Thoracic aorta (tissue), 2 donors: ENCODE measurements at places on chromosomes 12 and 14.

DNA sequence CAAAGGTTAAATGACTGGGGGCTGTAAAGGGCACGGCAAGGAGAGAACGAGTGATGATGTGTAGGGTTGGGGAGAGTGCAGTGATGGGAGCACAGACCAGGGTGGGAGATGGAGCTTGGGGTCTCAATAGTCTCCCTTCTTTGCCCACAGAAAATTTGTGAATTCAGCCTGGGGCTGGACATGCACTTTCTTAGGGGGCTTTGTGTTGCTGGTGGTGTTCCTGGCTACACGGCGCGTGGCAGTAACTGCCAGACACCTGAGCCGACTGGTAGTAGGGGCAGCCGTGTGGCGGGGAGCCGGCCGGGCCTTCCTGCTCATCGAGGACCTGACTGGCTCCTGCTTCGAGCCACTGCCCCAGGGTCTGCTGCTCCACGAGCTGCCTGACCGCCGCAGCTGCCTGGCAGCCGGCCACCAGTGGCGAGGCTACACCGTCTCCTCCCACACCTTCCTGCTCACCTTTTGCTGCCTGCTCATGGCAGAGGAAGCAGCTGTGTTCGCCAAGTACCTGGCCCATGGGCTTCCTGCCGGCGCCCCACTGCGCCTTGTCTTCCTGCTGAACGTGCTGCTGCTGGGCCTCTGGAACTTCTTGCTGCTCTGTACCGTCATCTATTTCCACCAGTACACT lies 1.7 kb downstream of the FITM1 start:
- DNase-seq, result no peak

- DNase-seq, result no peak
Measured at GRCh38 chr14:29391801-29392200, 535.8 kb downstream of the PRKD1 start.

GRCh38 chr14:92540472-92541048 lies 27.0 kb downstream of the RIN3 start:
- DNase-seq, result peak; percentile 87

GRCh38 chr12:26798023-26798422 lies 35.0 kb downstream of the ITPR2 start:
- DNase-seq, result no peak

DNA sequence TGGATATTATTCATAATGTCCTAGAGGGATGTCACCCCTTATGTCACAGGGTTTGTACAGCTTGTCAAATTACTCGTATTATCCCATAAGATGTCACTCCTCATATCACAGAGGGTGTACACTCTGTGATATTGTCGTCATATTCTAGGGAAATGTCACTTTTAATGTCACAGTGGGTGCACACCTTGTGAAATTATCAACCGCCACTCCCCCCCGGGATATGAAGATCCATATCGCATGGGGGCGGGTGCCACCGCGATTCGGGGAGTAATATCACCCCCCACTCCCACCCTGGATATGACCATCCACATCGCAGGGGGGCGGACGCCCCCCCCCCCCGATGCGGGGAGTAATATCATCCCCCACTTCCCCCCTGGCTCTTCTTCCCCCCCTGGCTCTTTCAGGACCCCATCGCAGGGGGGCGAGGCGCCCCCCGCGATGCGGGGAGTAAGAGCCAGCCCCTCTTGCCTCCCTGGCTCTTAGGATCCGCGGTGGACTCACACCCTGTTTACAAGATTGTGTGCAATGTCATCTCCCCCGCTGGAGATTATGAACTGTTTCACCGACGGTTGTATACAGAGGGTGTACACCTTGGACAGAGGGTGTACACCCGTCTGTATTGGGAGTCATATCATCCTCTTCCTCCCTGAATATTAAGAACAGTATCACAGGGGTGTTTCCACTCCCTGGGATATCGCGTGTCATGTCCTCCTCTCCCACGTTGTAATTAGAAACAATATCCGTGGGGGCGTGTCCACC lies 92.8 kb downstream of the FRMD6 start:
- DNase-seq, result no peak

- no peak for DNase-seq
Measured at GRCh38 chr12:20805921-20806320, 4.6 kb upstream of the SLCO1B3 start.

- no peak for DNase-seq
Measured at GRCh38 chr12:110782094-110782493, 39.4 kb upstream of the PPP1CC start.

DNA sequence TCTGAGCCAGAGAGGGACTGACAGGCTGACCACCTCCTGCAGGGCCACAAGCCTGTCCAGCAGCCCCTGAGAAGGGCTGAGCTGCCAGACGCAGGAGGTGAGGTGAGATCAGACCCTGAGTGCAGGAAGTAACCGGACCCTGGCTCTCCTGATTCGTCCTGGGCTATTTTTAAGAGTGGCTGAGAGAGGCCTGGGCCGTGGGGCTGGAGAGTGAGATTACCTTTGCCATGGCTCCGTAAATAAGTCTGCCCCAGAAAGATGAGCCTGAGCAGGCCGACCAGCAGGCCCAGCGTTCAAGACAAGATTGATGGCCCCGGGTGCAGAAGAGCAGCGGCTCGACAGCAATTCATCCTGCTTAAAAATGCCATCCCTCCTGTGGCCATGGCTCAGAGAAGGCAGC lies 54.2 kb downstream of the SPTB start:
- DNase-seq, result no peak

GRCh38 chr14:72513965-72514659 lies 379.8 kb downstream of the DPF3 start:
- DNase-seq, result no peak

DNA sequence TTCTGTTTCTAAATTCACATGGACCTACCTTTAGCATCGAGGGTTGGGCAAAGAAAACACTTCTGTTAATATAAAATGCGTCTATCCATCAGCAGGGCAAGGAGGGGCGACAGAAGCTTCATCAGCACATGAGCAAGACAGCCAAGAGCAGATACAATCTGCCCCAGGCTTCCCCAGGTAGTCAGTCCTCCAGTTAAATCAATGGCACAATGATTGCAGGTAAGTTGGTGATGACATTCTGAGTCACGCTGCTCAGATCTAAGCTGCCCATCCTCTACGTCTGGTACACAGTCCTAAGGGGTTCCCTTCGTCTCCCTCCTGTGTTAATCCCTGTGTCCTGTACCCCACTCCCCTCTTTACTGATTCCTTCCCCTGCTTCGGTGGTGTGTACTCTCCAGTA lies 38.8 kb downstream of the MAP3K9 start:
- DNase-seq, result no peak

GRCh38 chr14:22870811-22871223 lies 723 bp upstream of the LRP10 start:
- DNase-seq, result no peak

GRCh38 chr14:99575043-99576023 lies 28.7 kb downstream of the CCDC85C start:
- no peak for DNase-seq

GRCh38 chr14:22630486-22630885 lies 13.7 kb downstream of the OR6J1 start:
- DNase-seq, result no peak

DNA sequence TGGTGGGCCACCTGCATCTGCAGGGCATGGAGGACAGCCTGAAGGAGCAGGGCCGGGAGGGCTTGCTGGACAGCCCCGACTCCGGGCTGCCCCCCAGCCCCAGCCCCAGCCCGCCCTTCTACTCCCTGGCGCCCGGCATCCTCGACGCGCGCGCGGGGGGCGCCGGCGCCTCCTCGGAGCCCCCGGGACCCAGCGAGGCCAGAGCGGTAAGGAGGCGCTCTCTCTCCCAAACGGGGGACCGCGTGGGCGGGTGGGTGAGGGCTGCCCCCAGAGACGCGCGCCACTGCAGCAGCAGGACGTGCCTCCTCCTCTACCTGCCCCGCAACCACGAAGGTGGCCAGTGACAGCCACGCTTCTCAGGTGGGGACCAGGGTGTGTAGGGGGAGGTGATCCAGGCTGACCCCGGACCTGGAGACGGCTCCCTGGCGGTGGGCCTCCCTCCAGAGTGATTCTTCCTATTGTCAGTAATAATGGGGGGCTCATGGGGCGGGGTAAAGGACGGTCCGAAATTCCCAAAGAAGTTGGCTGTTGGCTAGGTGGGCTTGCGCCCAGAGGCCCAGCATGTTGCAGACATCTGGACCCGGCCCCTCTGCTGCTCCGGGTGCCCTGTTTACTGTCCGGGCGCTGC lies 652 bp downstream of the RFLNA start:
- DNase-seq, result no peak

DNA sequence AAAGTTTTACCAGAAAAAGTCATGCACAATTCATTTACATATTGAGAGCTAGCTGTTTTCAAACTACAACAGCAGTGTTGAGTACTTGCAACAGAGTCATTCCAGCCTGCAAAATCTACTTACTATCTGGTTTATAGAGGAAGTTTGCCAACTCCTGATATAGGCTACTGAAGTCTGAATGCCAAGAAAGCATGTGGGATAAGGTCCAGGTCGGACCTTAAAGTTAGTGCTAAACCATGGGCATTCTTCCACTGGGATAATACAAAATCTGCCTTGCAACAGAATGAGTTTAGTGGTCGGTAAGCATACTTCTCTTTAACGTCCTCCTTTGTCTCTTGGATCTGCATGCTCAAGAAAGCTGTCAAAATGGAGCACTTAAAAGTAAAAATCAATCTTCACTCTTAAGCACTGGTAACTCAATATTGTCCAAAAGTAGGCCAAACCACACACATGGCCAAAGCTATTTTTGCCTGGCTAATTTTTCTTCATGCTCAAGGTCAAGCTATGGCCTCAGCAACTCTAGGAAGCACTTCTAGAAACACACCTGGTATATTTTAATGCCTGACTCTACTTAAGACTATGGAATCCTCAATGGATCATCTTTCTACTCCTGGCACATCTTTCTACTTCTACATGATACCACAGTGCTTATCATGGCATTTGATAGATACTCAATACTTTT lies 364.9 kb upstream of the KITLG start:
- no peak for DNase-seq

DNA sequence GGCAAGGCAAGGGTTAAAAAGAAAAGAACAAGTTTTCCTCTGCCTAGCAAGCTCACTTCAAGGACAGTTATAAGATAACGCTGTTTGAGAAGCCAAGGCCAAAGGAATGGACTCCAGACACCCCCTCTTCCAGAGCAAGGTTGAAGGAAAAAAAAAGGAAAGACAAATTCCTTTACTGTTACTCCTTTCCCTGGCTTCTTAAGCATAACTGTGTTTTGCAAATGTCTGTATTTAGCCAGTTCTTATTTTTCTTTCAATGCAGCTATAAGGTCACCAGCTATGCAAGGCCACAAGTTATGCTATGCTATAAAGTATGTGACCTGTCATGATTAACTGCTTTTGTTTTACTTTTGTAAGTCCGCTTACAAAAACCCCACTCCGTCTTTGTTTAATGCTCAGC lies 26.6 kb downstream of the ZNF410 start:
- DNase-seq, result no peak

GRCh38 chr12:101795786-101796185 lies 35.0 kb downstream of the GNPTAB start:
- DNase-seq, result no peak

DNA sequence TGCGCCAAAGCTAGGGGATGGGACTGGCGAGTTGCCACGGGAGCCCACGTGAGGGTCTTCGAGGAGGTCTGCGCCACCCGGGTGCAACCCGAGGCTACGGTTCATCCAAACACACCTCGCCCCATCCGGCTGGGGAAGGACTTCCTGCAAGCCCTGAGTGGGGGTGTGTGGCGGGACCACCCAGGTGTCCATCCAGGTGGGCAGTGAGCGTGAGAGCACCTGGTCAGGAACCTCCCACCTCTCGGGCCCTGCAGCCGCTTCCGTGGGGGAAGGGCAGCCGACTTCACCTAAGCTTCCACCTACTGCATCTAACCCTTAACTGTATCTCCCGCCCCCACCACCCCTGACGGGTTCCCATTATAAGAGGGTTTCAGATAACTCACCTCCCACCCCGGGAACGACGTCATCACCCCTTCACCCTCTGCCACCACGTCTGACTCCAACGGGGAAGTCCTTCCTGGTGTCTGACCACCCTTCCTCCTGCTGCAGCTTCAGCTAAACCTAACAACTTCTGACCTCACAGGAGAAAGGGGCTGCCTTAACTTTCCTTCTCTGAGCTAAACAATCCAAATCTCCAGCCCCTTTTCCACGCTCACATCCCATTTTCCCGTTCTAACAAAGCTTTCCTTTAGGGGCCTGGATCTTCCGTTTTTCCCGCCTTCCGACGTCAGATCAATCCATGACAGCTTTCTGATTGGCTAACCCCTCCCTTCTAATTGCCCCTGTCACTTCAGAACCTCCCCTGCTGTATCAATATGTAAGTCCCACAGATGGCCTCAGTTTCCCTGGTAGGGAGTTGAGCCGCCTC lies 27.4 kb upstream of the SMUG1 start:
- DNase-seq, result no peak
